Cortex of kidney (tissue), 1 donor: ENCODE measurements at places on chromosomes 13 and 19.

GRCh38 chr19:3295581-3295980 lies 70.8 kb upstream of the NFIC start:
- DNase-seq: no peak

GRCh38 chr13:75258159-75258782 lies 223.7 kb downstream of the TBC1D4 start:
- no peak for DNase-seq

DNA sequence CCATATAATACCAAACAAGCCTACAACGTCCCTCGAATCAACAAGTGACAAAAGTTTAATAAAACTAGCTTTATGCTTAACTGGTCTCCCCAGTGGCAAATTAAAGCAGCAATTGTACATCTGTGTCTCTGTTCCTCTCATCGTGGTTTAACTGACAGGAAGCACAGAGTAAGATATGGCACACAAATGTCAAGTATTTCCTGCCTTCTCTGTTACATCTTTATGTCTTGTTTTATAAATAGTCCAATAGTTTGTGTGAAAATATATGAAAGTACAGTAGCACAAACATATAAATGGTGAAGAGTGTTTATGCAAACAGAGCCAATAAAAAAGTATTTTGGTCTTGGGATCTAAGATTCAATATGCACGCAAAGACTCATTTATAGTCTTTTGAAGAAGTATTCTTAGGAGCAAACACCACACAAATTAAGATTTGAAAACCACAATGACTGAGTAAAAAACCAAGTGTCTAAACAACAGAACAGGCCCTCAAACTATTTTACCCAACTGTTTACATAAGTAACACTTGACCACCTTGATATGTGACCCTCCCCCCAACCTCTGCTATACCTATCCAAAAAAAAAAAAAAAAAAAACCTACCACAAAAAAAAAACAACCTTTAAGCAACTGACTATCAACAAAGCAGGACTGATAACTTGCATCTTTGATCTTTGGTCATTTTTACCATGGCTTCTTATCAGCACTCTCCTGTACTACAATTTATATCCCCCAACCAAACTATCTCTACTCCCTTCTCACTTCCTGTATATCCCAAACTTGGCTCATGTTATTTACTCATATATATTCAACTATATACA lies 14.0 kb downstream of the ELF1 start:
- no peak for DNase-seq

GRCh38 chr13:98685146-98685545 lies 67.3 kb downstream of the SLC15A1 start:
- DNase-seq: no peak

DNA sequence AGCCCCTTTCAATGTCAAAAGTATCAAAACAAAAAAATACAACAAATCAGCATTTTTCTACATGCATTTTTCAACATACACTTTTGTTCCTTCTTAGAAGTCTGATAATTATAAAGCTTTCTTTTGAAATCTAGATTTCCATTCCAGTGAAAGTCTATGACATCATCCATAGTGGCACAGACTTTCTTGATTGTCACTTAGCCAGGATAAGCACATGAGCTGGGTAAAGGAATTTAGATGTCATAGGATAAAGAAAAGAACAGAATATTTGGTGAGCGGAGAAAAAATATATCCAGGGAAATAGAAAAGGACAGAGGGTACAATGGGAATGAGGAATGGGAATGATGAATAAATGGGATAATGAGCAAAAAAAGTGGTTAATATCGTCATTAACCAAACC lies 15.1 kb upstream of the TRPC4 start:
- no peak for DNase-seq

- no peak for DNase-seq
Observed at GRCh38 chr13:36329361-36329760, 16.8 kb downstream of the SPART start.

DNA sequence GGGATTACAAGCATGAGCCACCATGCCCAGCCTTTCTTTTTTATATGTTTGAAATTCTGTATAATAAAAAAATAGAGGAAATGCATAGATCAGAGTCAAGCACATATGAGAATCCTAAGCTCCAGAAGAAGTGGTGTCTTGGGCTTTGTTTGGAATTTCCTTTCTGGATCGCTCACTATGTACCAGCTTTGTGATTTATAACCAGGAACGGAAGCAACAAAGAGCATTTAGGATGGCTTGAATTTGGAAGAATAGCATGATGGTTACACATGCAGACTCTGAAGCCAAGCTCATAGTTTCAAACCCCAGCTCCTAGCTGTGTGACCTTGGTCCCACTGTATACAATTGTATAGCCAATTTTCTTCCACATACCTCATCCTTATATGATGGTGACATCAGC lies 28.0 kb upstream of the SLC15A1 start:
- DNase-seq: no peak

DNA sequence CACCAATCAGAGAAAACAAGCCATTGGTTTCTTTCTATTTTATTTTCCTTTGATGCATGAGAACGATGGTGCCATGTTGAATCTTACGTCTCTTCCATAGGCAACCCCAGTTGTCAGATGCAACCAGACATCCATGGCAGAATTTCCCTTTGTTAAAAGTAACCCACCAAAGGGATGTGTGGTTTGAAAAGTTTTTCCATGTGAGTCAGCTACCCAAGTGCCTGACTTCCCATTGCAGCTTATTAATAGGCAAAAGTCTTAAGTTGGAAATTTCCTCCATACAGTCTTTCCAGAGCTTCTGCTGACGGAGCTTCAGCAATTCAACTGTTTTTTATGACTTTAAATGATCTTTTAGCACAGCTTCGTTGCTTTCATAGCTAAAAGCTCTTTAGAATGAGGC lies 73.8 kb upstream of the FAM216B start:
- no peak for DNase-seq

GRCh38 chr13:59638404-59638803 lies 525.3 kb downstream of the DIAPH3 start:
- no peak for DNase-seq

DNA sequence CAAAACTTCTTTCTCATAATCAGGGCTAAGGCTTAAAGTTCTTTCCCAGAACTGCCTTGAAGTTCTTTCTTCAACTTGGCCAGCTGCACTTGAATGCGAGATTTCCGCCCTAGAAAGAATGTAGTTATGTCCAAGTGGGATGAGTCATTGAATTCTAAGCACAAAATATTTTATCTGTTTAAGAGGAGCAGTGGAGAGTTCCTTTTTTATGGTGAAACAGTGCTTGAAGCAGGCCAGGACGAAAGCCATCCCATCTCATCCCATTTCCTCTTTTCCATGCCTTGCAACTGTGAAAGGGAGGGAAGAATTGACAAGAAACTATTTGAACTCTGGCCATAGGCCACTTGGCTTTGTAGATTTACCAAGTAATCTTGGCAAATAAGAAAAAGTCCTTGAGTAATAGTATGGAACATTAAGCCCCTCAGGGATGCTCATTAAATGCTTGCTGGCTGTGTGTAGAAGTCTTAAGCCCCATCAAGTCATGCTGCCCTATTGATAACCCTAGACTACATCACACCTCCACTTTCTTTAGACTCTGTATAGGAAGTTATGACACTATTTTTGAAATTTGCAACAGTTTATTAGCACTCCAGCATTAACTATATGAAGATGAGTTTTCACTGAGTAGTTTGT lies 174.5 kb downstream of the KCTD12 start:
- DNase-seq: no peak

GRCh38 chr13:53017433-53017970 lies 11.1 kb upstream of the OLFM4 start:
- no peak for DNase-seq

GRCh38 chr19:14467816-14468215 lies 7.3 kb downstream of the PTGER1 start:
- DNase-seq: no peak

DNA sequence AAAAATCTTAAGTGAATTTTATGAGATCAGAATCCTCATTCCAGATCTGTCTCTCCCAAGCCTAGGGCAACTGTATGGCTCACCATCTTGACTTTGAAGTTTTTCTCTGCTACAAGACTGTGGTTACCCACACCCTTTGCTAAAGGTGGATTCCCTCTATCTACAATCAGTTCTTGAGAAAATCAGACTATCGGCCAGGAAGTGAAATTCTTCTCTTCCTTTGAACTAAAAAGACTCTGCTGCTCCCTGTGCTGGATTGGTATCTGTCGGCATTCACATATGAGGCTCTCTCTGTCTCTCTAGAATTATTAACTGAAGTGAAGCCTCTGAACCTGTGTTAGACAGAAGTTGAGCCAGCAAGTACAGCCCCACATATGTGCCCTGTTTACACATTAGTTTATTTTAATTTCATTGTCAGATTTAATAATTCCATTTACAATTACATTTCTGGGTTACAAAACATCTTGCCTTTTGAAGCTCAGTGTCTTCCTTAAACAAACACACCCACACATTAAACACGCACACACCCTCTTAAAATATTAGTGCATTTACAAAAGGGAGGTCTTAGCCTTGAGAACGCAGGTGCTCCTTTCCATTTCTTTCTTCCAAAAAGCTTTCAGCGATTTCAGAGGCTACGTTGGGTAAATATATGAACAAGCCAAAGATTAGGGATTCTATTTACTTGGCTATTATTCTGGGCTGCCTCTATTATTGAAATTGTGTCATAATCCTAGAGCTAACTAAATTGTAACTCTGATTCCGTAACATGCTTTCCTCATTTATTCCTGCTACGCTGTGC lies 145.7 kb downstream of the MIPEP start:
- no peak for DNase-seq

- no peak for DNase-seq
Observed at GRCh38 chr19:54416695-54417491, 1.6 kb downstream of the TTYH1 start.

DNA sequence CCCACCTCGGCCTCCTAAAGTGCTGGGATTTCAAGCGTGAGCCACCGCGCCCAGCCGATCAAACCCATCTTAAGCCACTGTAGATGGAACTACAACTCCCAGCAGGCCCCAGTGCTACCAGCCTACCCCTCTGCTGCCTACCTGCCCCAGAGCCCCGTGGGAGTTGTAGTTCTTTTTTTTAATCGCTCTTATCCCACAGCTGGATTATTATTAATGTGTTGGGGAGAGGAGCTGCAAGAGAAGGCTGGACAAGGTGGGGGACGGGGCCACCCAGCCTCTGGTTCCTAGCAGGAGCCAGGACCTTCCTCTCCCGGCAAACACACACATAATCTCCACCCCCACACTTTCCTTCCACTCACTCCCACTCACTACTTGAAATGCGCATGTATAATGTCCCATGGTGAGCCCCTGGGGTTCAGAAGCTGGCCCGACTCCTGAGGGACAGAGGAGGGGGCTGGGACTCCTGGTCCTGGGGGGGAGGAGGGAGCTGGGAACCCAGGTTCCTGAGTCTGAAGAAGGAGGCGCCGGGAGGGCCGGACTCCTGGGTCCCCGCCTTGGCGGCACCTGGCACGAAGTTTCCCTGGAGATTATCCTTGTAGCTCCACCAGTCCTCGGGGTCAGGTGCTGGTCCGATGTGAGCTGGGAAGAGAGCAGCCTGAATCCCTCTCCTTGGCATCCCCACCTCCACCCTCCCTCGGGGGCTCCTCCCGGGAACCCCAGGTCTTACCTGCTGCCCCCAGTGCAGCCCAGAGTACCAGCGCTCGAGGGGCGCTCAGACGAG lies 958 bp downstream of the CA11 start:
- DNase-seq: no peak

- no peak for DNase-seq
Observed at GRCh38 chr19:17499648-17500446, 11.6 kb upstream of the PGLS start.

DNA sequence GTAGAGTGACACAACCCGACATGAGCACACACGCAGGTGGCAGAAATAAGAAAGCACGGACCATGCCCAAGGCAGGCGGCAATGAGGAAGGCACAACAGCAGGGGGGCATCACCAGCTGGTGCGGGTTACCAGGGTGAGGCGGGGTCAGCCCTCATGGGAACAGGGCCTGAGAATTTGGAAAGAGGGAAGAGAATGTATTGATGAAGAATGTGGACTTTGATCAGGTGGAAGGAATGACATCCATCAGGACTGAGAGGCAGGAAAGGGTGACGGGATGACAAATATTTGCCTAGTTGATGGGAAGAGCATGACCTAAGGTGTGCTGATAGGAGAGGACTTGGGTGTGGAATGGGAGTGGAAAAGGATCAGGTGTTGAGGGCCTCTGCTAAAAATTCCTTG lies 177.5 kb downstream of the ABCC4 start:
- no peak for DNase-seq

DNA sequence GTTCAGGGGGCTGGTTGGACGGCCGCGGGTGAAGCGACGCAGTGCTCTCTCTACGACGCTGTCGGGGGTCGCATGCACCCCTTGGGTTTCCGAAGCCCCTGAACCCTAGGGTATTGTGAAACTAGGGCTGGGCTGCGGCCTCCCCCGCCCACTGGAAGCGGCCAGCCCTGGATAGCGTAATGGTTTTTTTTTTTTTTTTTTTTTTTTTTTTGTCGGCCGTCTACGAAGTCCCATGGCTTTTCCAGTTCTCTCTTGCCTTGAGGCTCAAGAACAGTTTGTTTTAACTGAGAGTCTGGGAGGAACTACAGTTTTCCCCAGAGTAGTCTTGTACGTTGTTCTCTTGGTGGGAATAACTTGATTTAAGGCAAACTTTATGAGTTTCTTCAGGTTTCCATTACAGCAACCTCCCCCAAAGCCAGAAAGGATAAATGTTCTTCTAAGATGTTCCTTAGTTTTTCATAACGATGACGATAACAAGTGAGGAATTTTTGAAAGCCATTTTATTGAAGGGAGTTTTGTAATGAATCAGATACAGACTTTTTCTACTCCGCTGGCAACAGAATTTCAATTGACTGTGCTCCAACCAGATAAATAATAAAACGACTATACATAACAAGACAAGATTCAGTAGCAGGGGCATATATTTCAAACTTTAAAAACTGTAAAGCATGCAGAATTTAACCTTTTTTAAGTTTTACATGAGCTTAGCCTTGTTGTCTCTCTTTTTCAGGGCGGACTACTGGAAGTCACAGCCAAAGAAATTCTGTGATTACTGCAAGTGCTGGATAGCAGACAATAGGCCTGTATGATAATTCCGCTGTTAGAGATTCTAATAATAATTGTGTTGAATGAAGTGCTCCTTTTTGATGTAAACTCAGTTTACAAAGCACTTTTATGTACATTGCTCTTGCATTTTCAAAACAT lies 867 bp downstream of the WBP4 start:
- DNase-seq: no peak

DNA sequence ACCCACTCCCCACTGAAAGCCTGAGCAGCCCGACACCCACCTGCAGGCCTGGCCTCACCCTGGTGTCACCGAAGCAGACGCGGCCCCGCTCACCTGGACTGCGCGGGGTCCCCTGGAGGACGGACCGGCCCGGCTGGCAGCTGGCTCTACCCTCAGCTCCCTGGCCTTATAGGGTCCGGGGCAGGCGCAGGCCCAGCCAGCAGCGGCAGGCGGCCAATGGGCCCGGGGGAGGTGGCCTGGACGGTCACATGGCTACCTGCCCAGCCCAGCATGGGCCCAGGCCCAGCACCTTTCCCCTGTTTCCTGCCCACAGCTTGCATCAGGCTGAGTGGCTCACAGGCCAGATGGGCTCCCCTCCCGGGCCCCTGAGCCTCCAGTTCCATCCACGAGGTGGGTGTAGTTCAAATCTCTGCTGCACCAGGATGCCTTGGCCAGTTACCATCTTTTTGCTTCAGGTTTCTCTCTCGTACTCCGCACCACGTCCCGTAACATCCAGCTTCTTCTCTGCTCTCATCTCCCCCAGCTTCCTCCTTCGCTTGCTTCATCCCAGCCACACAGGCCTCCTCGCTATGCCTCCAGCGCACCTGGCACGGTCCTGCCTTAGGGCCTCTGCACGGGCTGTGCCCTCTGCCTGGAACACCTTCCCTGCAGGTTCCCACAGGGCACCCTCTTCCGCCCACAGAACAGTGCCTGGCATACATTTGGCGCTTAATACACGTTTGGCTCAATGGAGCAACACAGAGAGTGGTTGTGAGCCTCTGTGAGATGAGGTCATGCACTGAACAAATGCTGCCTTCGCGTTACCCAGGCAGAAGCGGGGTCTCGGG lies at the start of gene PLIN4:
PLIN4 (minus strand) TSS at position 142 of the 827 bp plus-strand sequence. CDS start 214 bp downstream, outside the sequence.
- DNase-seq: no peak
